ENCODE measurements at places on chromosomes 2 and 18.

DNA sequence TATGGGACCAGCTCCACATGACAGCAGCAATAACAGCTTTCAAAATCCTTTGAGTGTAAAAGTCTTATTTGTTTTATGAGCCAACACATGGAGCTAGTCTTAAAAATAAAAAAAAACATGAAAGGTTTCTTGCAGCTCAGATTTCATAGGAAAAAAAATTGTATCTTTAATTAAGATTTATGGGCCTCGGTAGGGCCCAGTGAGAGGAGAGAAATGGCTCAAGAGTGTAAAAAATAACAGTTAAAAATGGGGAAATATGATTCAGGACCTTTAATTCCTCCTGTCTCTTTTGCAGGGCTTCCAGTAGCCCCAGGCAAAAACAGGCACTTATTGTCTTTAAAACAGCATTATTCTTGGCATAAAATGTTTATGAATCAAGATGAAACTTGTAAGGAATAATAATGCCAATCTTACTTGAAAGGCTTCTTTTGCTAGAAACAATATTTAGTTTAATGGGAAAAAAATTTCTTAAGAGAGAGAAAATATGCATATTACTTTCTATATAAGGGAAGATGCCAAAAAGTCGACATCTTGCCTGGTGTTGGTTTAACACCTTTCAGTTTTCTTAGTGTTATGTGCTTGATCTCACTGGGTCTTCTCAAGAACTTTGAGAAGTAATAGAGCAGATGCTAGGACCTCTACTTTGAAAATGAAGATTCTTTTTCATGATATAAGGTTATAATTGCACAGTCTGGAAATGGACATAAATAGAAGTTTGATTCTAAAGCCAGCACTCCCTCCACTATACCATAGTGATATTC is 71.3 kb upstream of the SETBP1 start:
- no peak for DNase-seq

DNA sequence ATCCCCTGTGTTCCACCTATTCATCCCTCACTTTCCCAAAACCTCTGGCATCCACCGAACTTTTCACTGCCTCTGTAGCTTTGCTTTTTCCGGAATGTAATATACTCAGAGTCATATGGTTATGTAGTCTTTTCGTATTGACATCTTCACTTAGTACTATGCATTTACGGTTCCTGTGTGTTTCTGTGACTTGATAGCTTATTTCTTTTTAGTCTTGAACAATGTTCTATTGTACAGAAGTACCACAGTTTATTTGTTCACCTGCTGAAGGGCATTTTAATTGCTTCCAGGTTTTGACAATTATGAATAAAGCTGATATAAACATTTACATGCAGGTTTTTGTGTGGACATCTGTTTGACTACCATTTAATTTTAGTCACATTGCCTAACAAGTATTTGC is 154.7 kb upstream of the DOK6 start:
- DNase-seq, result no peak

- no peak for DNase-seq
Measured at GRCh38 chr2:39667886-39668276, 2.2 kb downstream of the TMEM178A start.

- DNase-seq, result no peak
Measured at GRCh38 chr2:6314218-6314960, 551.3 kb downstream of the CMPK2 start.

Data from right renal pelvis (tissue), 4 donors.